ENCODE measurements at places on chromosomes 1 and 21.

- no peak for DNase-seq
Observed at GRCh38 chr21:44421901-44422840, 33.1 kb upstream of the LRRC3 start.

GRCh38 chr1:50604580-50604979 is 181.3 kb upstream of the DMRTA2 start:
- no peak for DNase-seq

- no peak for DNase-seq
Observed at GRCh38 chr1:7885513-7886404, 32.9 kb upstream of the UTS2 start.

GRCh38 chr1:216887032-216887431 is 163.8 kb upstream of the ESRRG start:
- DNase-seq, result no peak

DNA sequence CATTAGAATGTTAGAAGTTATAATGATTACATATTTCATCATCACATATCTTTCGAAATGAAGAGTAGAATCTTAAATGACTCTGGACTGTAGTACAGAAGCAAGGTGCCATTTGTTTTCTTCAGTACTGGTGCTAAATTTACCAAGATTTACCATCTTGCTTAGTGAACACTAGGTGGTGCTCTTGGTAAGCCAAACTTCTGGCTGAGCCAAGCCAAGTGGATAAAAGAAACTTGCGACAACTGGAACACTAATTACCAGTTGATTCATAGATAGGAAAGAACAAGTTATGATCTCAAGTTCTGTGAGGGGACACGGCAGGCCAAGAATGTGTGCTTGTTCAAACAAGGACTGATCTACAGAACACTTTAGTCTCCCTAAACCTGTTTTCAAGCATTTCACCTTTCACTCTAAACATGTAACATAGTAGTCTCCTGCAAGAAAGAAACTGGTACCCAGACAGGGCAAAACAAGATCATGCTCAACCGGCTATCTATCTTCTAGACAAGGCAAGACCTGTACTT is 19.8 kb downstream of the SPRTN start:
- peak; percentile 18 for DNase-seq

GRCh38 chr1:151989211-151989862 is 4.3 kb downstream of the S100A10 start:
- DNase-seq, result no peak

- DNase-seq, result no peak
Observed at GRCh38 chr1:119466445-119466844, 40.6 kb upstream of the HSD3B1 start.

GRCh38 chr21:46424621-46425020 is 34.1 kb upstream of the DIP2A start:
- DNase-seq, result no peak

GRCh38 chr1:8350914-8351684 is 33.2 kb downstream of the SLC45A1 start:
- DNase-seq, result no peak

GRCh38 chr21:45416620-45417019 is 11.7 kb downstream of the COL18A1 start:
- no peak for DNase-seq

DNA sequence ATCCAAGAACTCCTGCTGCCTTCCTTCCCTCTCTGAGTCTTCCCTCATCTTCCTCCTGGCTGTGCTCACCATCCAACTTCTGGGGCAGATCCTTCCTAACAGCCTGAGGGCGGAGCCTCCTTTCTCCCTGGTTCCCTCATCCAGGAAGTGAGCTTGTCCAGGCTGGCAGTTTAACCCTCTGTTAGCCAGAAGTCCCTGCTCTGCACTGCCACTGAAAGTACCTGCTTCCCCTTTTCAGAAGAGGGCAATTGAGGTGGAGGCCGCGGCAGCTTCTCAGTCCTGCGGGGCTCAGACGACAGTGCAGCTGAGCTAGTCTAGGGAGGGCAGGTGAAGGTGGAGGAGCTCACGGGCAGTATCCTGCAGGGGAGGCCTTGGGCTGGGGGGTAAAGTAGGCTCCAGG is 149.1 kb downstream of the FCRL5 start:
- peak; percentile 10 for DNase-seq

GRCh38 chr1:112322018-112322417 is 74.0 kb upstream of the CTTNBP2NL start:
- DNase-seq, result no peak

- no peak for DNase-seq
Observed at GRCh38 chr1:161216945-161217712, 2.0 kb downstream of the FCER1G start.

GRCh38 chr1:160884579-160884978 is 401 bp downstream of the ITLN1 start:
- DNase-seq, result no peak

GRCh38 chr1:59604191-59604590 is 210.6 kb upstream of the HOOK1 start:
- DNase-seq, result no peak

GRCh38 chr1:11531943-11532342 is 53.0 kb downstream of the DISP3 start:
- no peak for DNase-seq

DNA sequence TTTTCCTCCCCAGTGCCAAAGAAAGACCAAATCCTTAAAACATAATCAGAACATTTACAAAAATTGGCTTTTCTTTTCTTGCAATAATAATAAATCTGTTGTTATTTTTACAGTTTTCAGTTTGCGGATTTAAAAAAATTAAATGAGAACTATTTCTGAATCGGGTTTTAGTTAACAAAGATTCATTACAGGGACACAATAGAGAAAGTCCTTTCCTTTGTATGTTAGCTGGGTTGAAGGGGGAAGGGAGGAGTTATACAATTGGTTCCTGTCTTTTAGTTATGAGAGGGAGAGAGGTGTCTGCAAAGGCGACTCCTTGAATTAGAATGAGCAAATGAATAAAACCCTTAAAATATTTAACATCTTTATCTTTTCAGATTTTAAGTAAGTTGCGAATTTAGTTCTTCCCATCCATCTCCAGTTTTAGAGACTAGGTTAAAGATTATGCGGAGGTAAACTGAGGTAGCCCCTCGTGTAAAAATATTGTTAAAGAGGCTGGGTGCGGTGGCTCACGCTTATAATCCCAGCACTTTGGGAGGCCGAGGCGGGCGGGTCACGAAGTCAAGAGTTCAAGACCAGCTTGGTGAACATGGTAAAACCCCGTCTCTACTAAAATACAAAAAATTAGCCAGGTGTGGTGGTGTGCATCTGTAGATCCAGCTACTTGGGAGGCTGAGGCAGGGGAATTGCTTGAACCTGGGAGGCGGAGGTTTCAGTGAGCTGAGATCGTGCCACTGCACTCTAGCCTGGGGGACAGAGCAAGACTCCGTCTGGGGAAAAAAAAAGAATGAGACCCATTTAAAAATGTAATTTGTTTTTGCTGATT is 3.9 kb downstream of the SPEN start:
- DNase-seq, result no peak

GRCh38 chr1:191582169-191582568 is 576.1 kb upstream of the RGS18 start:
- DNase-seq, result no peak

GRCh38 chr1:36137776-36138175 is 11.5 kb downstream of the TRAPPC3 start:
- DNase-seq, result no peak

DNA sequence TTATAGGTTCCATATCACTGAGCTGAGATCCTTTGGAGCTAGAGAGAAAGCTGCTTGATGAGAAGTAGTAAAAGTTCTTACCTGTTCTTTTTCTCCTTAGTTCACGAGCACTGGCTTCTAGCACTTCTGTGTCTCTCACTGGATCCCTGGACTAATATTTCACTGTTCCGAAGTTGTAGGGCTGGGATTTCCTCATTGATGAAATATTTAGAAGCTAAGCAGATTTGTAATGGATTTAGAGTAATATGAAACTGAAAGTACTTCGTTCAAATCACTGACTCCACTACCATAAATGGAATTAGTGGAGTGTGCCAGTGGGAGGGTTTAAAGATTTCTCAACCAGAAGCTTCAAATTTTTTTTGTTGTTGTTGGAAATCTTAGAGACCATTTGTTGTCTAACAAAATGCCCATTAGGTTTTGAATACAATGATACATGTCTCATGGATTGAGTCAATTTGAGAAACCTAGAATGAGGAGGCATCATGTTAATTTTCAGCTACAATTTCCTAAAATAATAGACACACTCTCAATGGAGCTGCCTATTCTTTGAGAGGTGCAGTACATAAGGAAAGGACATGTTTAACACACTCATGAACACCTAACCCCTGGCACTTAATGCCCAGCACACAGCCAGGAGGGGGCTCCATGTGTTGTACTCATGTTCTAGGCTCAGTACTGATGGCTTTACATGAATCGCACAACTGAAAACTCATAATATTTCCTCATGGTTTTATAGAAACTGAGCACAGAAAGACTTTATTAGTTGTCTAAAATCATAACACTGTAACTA is at the start of gene GBP1:
GBP1 (minus strand) TSS at position 130 of the 790 bp plus-strand sequence. CDS start 1,974 bp downstream, outside the sequence.
- DNase-seq, result peak; percentile 30
